Cardiac muscle cell (in vitro differentiated cells and primary cell): ENCODE measurements at places on chromosomes 6 and 20. TPM values are rescaled to one million over a fixed set of nuclear protein-coding genes. Genes with fewer than 3 reads are reported as not detected.

OPRM1 gene
- not detected in 2 replicates for total RNA-seq

SRMS gene
- total RNA-seq, result not detected in 2 replicates

TMEM217 gene
- total RNA-seq, result 1.3 and 3.8 TPM in 2 replicates

ZSCAN26 gene
- 23.7 and 37.9 TPM in 2 replicates for total RNA-seq

TRIM38 gene
- total RNA-seq, result 0.11 and 0.12 TPM in 2 replicates

FILIP1 gene
- 56.8 and 107 TPM in 2 replicates for total RNA-seq

CTSZ gene
- total RNA-seq, result 60.6 and 71.3 TPM in 2 replicates

SLC22A7 gene
- total RNA-seq, result not detected in 2 replicates

CRNKL1 gene
- 18.8 and 24.8 TPM in 2 replicates for total RNA-seq

ULBP2 gene
- not detected in 2 replicates for total RNA-seq

LY86 gene
- total RNA-seq, result not detected in 2 replicates

GABRR1 gene
- not detected in 2 replicates for total RNA-seq

SLC22A2 gene
- total RNA-seq, result 0.18 TPM in 1 of 2 replicates, not detected in the other

HFE gene
- 0.66 and 0.99 TPM in 2 replicates for total RNA-seq

MYH7B gene
- 30.2 and 73.2 TPM in 2 replicates for total RNA-seq

NMBR gene
- total RNA-seq, result 0.15 TPM in 1 of 2 replicates, not detected in the other

DNA sequence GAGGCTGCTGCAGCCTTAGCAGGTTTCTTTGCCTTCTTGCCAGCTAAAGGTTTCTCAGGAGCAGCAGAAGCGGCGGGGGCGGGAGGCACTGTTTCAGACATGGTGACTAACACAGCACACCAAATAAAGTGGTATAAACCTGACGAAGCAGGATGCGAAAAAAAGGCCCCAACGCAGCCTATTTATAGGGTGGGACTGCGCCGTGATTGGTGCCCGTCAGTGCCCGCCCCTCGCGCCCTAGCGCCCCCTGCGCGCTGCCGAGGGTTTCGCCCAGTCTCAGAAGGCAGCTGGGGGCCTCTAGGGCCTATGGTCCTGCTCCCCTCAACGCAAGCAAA is 55.0 kb downstream of the TRIM38 start:
- no peaks in the 10 kb centered on the region for H3K27me3 ChIP-seq
- DNase-seq, result peak; percentile 89
- H3K36me3 ChIP-seq, result no peaks in the 10 kb centered on the region
- H3K27ac ChIP-seq, result no peak overlapping the region
- no peak overlapping the region for H3K4me3 ChIP-seq

- no peak for DNase-seq
- H3K4me3 ChIP-seq, result no peak overlapping the region
- no peaks in the 10 kb centered on the region for H3K4me1 ChIP-seq
- peaks cover 5% of the 10 kb centered on the region for H3K36me3 ChIP-seq
- no peak overlapping the region for H3K27ac ChIP-seq
Measured at GRCh38 chr6:170363255-170363654, 56.7 kb downstream of the FAM120B start.

DNA sequence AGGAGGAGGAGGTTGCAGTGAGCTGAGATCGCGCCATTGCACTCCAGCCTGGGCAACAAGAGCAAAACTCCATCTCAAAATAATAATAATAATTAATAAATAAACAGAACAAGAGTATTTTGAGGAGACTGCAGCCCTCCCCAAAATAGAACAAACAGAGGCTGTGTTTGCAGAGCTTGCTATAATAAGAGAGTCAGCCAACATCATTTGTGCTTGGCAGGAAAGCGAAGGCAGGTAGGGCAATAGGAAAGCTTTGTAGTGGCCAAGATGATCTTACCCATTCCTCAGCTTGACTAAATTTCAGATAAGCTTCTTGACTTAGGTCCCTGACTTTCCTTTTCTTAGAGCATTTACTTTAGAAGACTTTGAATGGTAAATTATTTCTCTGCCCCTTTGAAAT is 6.7 kb downstream of the C6orf141 start:
- H3K27me3 ChIP-seq, result peaks cover 13% of the 10 kb centered on the region
- no peak overlapping the region for H3K27ac ChIP-seq
- no peaks in the 10 kb centered on the region for H3K4me1 ChIP-seq
- DNase-seq, result no peak

GRCh38 chr6:111231090-111231459 is 143.8 kb downstream of the SLC16A10 start:
- H3K4me3 ChIP-seq, result no peak overlapping the region
- DNase-seq, result no peak
- H3K27ac ChIP-seq, result no peak overlapping the region
- no peaks in the 10 kb centered on the region for H3K4me1 ChIP-seq

GRCh38 chr20:21436205-21436604 is 38.9 kb upstream of the NKX2-4 start:
- H3K27ac ChIP-seq, result no peak overlapping the region
- no peaks in the 10 kb centered on the region for H3K4me1 ChIP-seq
- DNase-seq, result peak; percentile 32
- no peak overlapping the region for H3K4me3 ChIP-seq

GRCh38 chr6:8066108-8066507 is 1.9 kb upstream of the BLOC1S5 start:
- DNase-seq, result no peak
- H3K4me1 ChIP-seq, result no peaks in the 10 kb centered on the region
- H3K27me3 ChIP-seq, result no peaks in the 10 kb centered on the region
- H3K27ac ChIP-seq, result no peak overlapping the region
- H3K4me3 ChIP-seq, result no peak overlapping the region
- peaks cover 6% of the 10 kb centered on the region for H3K36me3 ChIP-seq

DNA sequence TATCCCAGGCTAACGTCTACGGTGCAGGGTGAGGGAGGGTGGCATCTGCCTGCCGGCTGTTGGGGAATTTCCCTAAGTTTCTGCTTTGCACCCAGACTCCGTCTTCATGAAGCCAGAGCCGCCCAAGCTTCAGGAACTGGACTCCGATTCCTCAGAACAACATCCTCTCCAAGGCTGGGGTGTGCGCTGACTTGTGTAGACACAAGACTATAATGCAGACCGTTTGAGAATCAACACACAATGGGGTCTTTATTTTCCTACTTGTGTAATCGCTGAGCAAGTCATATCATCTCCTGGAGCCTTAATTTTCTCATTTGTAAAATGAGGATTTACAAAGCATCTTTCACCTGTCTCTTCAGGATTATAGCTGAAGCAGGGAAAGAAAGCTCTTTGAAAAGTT is 160.5 kb upstream of the AGPAT4 start:
- H3K27me3 ChIP-seq, result no peaks in the 10 kb centered on the region
- H3K4me3 ChIP-seq, result no peak overlapping the region
- no peaks in the 10 kb centered on the region for H3K36me3 ChIP-seq
- DNase-seq, result no peak

- H3K4me3 ChIP-seq, result no peak overlapping the region
- no peak for DNase-seq
- H3K27me3 ChIP-seq, result no peaks in the 10 kb centered on the region
- H3K36me3 ChIP-seq, result no peaks in the 10 kb centered on the region
- H3K27ac ChIP-seq, result no peak overlapping the region
- H3K4me1 ChIP-seq, result no peaks in the 10 kb centered on the region
Measured at GRCh38 chr6:90314514-90314913, 17.9 kb upstream of the BACH2 start.

DNA sequence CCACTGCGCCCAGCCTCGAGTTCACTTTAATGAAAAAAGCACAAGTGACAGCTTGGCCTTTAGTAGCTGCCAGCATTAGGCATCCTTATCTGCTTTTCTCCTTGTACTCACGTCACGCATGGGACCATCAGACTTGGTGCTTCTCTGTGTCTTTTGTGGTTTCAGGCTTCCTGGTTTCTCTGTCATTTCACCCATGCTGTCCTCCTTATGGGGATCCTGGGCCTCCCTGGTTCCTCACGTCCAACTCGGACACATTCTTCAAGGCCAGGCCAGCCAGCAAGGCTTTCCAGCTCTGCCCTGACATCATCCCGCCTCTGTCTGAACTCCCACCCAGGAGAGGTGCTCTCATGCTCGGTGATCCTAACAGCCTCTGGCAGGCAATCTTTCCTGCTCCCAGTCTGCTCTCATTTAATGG is 83.2 kb downstream of the TIAM2 start:
- H3K27ac ChIP-seq, result no peak overlapping the region
- H3K4me3 ChIP-seq, result no peak overlapping the region
- no peaks in the 10 kb centered on the region for H3K36me3 ChIP-seq
- H3K4me1 ChIP-seq, result peaks cover 24% of the 10 kb centered on the region

DNA sequence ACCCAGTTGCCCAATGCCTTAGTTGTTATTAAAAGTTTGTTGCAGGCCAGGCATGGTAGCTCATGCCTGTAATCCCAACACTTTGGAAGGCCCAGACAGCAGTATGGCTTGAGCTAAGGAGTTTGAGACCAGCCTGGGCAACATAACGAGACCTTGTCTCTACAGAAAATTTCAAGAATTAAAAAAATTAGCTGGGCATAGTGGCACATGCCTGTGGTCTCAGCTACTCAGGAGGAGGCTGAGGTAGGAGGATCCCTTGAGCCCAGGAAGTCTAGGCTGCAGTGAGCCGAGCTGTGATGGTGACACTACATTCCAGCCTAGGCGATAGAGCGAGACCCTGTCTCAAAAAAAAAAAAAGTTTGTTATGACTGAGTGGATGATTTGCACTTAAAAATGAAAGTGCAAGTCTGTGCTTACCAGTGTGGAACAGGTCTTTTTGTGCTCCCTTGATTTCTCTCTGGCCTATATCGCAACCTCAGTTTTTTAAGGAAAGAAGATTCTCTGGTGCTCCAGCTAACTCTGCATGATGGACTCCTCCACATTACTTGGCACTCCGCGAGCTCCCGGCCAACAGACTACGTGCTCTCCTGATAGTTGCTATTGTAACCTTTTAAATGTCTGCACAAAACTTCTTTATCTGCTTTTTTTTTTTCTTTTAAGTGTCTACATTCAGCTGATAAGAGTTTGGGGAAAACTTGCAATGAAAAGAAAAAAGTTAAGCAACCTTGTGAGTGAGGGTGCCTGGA is 22.1 kb downstream of the ZKSCAN3 start:
- no peak for DNase-seq
- no peak overlapping the region for H3K27ac ChIP-seq
- H3K4me3 ChIP-seq, result no peak overlapping the region
- H3K36me3 ChIP-seq, result peaks cover 3% of the 10 kb centered on the region
- H3K4me1 ChIP-seq, result no peaks in the 10 kb centered on the region
- H3K27me3 ChIP-seq, result no peaks in the 10 kb centered on the region

DNA sequence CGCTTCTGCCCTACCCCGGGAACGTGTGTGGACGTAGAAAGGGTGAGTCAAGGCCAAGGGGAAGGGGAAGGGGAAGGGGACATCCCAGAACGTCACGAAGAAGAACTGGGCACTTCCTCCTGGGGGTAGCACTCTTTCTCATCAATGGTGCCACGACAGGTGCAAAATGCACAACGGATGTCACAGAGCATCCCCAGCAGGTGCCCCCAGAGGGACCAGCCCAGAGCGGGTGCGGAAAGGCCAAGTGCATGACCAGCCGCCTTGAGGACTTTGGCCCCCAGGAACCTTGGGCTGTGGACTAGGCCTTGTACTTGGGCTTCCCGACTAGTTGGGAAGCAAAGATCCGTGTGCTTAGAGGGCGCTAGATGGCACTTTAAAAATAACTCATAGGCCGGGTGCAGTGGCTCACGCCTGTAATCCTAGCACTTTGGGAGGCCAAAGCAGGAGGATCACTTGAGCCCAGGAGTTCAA is 12.1 kb upstream of the SRC start:
- H3K27ac ChIP-seq, result peak overlapping the region; percentile 95
- H3K36me3 ChIP-seq, result no peaks in the 10 kb centered on the region
- H3K4me1 ChIP-seq, result peaks cover 13% of the 10 kb centered on the region
- no peak overlapping the region for H3K4me3 ChIP-seq
- DNase-seq, result no peak

DNA sequence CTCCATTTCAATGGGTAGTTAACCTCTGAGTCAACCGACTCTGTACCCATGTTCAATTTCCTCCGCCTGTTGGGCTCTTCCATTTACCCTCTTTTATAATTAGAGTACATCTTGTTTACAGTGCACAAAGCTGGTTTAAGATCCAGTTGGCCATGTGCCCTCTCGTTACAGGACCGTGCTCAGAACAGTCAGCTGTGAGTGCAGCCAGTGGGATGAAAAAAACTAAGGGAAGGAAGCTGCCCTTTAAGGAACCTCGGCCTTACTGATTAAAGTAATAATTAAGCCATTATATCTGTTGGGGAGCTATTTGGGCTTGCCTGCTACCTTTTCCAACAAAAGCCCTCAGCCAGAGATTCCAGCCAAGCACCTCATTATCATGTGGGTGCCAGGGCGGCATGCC is 68.8 kb downstream of the TMEM170B start:
- no peaks in the 10 kb centered on the region for H3K36me3 ChIP-seq
- no peak overlapping the region for H3K27ac ChIP-seq
- no peak overlapping the region for H3K4me3 ChIP-seq
- H3K27me3 ChIP-seq, result no peaks in the 10 kb centered on the region
- no peaks in the 10 kb centered on the region for H3K4me1 ChIP-seq
- no peak for DNase-seq

- H3K4me1 ChIP-seq, result no peaks in the 10 kb centered on the region
- no peaks in the 10 kb centered on the region for H3K36me3 ChIP-seq
- no peak overlapping the region for H3K27ac ChIP-seq
- no peaks in the 10 kb centered on the region for H3K27me3 ChIP-seq
Measured at GRCh38 chr6:97129106-97129505, 153.9 kb downstream of the MMS22L start.

- no peak for DNase-seq
- no peak overlapping the region for H3K4me3 ChIP-seq
- no peaks in the 10 kb centered on the region for H3K27me3 ChIP-seq
- H3K36me3 ChIP-seq, result no peaks in the 10 kb centered on the region
- H3K27ac ChIP-seq, result no peak overlapping the region
- H3K4me1 ChIP-seq, result no peaks in the 10 kb centered on the region
Measured at GRCh38 chr6:66238851-66239250, 531.8 kb upstream of the EYS start.

DNA sequence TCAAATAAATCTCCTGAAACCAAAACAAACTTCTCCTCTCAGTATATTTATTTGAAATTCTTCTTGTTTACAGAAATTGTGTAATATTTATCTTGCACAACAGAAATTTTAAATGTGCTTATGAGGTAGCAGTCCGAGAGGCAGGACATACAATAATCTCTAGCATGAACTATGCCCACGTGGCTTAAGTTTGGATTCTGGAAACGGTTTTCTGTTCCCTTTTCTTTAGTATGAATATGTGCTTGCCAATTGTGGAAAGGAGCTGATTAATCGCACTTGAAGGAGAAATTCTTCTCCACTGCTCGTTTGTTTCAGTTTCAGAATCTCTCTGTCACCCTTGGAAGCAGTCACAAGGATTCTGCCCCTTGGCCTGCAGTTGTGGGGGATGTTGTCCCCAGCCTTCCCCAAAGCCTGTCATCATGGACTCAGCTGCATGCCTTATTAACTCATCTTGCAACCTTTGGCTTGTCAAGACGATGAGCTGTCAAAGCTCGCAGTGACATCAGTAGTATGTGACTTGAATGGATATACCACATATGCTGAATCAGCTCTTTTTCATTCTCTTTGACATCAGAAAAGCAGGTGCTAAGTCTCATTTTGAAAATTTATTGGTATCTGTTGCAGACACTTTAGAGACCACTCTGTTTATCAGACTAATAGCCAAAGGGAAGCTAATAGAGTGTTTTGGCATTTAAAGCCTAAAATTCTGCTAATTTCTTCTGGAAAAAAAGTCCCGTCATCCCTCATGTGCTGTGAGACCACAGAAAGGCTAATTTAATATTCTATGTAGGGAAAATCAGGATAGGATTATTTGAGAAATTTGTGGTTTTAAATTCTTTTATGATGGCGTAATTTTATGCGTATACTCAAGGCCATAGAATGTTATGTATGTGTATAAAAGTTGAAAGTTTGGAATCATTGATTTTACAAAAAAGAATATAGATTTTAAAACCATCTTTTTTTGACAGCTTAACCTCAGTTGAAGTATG is 186.8 kb downstream of the ARID1B start:
- peaks cover 10% of the 10 kb centered on the region for H3K4me1 ChIP-seq
- no peaks in the 10 kb centered on the region for H3K36me3 ChIP-seq
- H3K4me3 ChIP-seq, result no peak overlapping the region
- DNase-seq, result peak; percentile 76
- no peaks in the 10 kb centered on the region for H3K27me3 ChIP-seq
